ENCODE measurements at places on chromosomes 2 and 18.

DNA sequence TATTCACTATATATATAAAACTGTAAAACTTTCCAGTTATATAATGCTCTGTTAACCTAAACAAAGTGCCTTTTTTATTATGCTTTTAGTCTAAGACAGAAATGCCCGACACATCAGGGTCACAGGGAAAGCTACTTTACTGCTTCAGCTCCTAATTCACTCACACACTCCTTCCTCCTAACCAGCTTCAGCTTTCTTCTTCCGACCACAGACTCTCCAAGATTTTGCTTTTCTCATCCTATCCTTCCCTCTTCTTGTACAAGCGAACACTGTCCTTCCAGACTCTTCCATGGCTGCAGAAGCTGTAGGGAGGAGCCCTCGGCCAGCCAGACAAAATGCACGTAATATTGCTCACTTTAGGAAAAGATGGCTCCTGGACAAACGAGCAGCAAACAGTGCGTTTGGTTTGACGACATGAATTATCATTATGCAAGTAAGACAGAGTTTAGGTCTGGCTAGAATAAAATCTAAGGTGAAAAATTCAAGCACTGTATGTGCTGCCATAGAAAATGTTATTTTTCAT lies 47.5 kb upstream of the HNRNPA3 start:
- DNase-seq: no peak

DNA sequence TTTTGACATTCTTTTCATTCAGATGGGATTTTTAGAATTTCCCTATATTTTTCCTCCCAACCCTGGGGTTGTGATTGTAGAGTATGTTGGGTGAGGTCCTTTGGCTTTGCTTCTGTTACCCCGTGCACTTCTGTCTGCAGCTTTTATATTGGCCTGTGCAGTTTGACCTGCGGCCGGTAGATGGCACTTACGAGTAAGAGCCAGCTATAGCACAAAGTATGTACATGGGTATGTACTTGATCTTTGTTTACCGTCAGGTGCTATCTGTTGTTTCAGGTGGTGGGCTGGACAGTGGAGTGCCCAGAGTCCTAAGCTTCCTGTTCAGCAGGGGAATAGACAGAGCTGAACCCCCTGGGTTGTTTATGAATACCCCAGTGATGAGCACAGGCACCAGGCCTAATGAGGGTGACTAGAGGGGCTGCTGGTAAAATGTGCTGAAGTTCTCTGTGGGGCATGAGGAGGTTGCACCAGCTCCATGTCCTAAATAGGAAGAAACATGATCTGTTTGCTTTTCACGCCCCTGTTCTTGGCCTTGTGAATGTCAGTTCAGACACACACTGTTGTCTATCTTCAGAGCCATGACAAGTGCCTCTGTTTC lies 58.9 kb upstream of the THUMPD2 start:
- DNase-seq: no peak

DNA sequence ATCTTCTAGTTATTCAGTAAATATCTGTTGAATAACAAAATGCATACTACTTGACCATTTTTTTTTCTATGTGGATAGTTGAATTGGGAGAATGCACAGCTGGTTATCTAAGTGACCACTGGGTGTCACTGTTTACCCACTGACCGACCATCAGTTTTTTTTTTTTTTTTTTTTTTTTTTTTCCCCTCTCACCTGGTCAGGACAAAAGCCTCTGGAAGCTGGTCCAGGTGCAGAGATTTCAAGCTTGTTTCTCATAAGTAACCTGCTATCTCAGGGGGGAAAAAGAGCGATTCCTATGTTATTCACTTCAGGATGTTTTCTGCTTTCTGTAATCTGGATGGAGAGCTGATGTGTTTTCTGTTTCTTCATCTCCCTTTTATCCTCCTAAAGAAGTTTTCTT lies 256.0 kb downstream of the DCDC2C start:
- DNase-seq: no peak

- no peak for DNase-seq
These were observed 42.8 kb downstream of the ATOH8 start for GRCh38 chr2:85796341-85797262.

DNA sequence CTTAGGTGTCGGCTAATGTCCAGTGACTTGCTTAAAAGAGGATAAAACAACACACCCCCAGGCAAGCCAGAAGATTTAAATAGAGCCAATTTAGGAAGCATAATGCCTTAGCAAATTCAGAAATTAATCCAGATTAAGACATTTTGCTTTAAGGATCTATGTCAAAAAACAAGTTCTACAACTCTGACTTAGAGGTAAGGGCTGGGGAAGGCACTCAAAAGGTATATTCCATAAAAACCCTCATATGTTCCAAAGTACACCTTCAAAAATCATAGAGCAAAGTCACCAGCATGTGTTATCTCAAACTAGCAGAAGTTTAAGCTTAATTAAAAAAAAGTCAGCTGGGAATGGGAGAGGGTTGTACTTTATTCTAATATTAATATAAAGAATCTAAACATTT lies 206.4 kb downstream of the NOL4 start:
- DNase-seq: no peak

DNA sequence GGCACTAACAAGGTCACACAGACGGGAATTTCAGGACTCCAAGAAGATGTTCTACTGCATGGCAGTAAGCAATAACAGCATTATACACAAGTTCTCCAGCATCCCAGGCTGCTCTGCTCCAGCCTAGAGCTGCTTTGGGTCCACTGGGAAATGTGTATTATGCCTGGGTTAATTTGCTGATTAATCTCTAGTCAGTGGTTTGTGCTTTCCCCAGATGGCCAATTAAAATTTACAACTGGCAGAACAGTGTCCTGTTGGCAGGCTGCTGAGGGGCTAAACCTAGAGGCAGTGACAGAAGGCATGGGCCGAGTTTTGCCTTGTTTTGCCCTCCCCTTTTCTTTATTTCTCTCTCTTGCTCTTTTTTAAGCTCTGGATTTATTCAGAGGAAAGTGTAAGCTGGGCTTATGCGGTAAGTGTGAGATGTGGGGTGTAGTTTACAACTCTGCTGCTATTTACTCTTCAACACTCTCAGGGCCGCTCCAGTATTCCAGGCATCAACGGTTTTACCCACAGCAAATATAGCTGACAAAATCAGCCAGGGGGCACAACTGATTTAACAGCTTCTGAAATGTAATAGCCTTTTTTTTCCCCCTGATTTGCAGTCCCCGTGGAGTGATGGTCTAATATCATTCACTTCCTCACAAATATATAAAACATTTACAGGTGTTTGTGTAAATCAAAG lies 348.0 kb downstream of the GPD2 start:
- DNase-seq: no peak

DNA sequence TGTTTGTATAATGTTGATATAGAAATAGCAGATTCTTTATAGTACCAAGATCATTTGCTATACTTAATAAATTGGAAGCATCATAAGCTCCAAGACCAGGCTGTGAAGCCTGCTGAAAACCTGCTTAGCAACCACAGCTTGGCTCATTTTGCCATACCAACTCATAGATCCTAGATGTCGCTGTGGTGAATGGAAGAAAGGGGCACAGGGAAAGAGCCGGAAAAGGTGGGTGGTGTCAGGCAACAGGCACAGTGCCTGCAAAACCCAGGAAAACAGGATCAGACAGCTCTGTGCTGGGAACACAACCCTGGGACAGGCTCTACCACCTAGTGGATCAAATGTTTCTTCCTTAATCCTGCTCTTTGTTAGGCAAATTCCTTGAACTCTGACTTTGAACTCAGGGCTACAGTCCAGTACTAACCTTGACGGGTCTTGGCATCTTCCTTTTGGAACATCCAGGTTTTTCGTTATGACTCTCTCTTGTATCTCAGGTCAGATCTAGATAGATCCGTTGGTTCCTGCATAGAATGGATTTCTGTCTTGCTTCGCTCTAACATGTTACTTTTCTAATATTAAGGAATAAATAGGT lies 31.6 kb downstream of the TWSG1 start:
- no peak for DNase-seq

DNA sequence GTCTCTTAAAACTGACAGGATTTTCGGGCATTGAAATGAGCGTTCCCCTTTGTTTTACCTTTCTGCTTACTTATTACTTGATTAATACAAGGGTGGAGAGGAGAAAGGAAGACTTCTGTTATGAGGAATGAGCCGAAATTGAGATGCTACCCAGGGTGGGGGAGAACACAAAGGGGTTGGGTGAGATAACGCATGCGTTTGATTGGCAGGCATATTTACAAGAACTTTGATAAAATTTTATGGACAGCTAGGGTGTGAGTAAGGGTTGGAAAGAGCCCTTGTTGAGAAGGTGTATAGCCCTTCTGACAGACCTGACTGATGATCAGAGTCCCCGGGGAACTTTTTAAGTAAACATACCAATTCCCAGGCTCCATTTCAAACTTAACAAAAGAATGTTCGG lies 1.8 kb downstream of the RNF138 start:
- DNase-seq: no peak

GRCh38 chr2:168643979-168644378 lies 158.5 kb upstream of the NOSTRIN start:
- no peak for DNase-seq

DNA sequence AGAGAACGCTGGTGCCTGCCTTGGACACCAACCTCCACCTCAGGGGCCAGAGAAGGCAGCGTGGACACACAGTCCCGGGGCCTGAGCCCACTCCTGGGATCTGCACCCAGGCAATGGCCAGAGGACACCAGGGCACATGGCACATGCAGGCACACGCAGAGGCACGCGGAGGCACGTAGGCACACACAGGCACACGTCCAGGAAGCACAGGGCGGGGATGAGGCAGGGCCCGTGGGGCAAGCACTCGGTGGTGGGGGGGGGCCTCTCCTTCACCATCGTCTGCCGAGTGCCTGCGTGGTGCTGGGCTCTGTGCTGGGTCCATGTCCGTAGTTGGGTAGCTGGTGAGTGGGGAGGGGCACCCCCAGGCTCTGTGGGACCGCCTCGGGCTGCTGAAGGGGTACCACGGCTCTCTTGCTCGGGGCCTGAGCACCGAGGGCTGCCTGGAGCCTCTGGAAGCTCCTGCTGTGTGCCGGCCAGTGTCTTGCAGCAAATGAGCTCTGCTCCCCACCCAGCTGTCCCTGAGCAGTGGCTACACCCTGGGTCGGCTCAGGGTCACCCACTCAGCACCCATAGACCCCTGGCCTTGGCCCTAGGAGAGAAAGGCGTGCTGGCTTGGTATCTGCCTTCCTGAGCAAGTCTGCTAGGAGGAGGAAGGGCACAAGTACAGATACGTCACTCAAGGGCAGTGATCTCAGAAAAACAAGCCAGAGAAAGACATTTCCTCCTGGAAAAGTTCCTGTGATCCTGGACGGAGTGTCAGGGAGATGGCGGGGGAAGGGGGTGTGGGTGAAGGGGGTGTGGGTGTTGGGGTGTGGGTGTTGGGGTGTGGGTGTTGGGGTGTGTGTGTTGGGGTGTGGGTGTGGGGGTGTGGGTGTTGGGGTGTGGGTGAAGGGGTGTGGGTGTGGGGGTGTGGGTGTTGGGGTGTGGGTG lies 26.4 kb downstream of the RTP5 start:
- DNase-seq: no peak

DNA sequence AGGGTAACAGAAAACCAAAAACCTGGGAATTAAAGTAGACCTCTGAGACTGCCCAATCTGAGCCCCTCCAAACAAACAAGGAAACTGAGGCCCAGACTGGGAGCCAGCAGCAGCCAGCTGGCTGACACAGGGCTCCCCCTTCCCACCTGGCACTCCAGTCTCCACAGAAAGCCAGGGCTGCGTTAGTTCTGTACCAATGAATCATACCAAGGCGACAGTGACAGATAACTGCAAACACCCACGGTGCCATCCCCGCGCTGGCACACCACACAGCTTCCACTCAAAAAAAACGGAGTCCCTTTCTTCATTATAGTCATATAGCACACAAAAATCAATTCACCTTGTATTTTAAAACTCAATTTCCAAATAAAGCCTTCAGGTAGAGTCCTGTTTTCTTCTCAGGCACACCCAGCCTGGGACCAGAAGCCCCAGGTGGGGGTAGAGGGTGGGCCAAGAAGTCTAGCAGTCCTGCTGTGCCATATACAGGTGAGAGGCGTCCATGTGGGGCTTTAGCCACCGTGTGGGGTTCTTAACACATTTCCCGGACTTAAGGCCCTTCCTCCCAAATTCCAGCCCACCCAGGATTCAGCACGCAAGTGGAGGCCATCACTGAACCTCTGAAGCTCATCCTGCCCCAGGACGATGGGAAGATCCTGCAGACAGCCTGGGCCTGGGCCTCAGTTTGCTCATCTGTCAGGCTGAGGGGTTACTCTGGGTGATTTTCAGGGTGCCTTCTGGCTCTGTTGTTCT lies 1.2 kb downstream of the PER2 start:
- DNase-seq: no peak

GRCh38 chr2:182726473-182726872 lies 10.4 kb downstream of the DNAJC10 start:
- no peak for DNase-seq

DNA sequence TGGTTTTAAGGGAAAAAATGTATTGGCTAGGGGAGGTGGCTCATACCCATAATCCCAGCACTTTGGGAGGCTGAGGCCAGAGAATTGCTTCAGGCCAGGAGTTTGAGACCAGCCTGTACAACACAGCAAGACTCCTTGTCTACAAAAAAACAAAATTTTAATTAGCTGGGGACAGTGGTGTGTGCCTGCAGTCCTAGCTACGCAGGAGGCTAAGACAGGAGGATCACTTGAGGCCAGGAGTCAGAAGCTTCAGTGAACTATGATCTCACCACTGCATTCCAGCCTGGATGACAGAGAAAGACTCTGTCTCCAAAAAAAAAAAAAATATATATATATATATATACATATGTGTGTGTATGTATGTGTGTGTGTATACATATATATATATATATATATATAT lies 18.5 kb downstream of the CCDC88A start:
- no peak for DNase-seq

GRCh38 chr18:21275645-21276044 lies 33.6 kb downstream of the GREB1L start:
- DNase-seq: no peak

GRCh38 chr2:233837694-233838229 lies 16.6 kb downstream of the HJURP start:
- DNase-seq: no peak

DNA sequence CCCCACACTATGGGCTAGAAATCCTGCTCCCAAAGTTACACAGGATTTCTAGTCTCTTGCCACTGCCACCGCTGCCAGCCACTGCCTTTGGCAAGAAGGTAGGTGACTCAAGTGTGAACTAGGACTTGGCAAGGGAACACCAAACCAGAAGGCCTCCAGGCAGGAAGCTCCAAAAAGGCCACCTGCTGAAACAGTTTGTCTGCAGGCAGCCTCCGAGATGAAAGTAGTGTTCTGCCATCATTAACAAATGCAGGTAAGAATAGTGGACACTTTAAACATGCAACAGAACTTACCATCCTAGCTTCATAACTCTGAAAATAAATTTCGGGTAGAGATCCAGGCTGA lies 3.9 kb downstream of the ANKRD44 start:
- DNase-seq: no peak

- DNase-seq: no peak
These were observed 149.2 kb upstream of the REG3G start for GRCh38 chr2:78876316-78876688.
